NCI-H524 (cell line): ENCODE measurements at places on chromosomes 2 and 18.
A peak's percentile ranks its signal among the peaks of the same experiment; 100 is the strongest.

- no peak for DNase-seq
Observed at GRCh38 chr2:4073026-4073569, 369.7 kb downstream of the DCDC2C start.

DNA sequence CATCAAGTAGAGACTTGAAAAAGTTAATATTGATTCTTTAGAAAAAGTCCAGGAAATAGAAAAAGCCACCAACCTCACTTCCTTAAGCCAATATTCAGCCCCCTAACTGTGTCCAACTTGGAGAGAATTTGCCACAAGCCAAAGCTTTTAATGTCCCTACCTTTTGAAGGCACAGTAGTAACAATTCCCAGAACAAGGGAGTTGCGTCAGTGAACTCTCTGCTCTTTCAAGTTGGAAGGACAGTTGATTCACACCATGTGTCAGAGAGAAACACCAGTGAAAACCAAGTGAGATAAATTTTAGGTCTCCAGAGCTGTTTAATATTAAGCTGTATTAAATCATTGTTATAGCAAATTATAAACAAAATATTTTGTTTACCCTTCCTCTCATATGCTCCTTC is 66.1 kb downstream of the EXOC6B start:
- DNase-seq: no peak

DNA sequence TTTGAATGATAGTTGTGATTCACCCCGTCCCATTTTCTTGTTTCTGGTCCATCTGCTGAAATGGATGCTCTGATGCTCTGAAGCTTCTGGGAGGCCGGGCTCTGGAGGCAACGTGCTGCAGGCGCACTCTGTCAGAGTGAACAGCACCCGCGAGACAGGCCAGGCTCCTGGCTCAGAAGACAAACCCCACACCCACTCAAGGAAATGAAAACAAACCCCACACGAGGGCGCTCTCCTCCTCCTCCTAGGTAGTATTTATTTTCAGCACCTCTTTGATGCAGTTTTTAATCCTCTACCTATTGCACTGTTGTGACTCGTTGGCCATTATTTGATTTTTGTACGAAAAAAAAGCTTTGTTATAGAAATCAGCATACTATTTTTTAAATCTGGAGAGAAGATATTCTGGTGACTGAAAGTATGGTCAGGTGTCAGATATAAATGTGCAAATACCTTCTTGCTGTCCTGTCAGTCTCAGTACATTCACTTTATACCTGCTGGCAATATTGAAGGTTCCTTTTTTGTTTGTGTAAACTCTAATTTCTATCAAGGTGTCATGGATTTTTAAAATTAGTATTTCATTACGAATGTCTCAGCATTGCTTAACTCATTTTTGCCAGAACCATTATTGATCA is 10.3 kb upstream of the CHST10 start:
- DNase-seq: no peak

DNA sequence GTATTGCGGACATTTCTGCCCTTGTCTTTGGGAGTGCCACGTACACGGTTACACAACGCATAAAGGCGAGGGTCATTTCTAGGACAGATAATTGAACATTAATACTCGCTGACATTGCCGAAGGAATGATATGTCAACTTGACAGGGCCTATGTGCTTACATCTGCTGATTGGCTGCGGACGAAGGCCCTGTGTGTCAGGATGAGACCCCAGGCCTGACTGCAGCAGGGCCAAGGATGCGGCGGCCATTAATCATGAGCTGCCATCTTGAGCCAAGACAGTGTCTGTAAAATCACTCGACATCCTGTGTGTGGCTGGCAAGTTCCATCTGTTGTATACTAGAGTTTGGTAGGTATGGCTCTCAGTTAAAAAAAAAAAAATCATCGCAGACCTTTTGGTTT is 96.6 kb downstream of the MEIS1 start:
- no peak for DNase-seq

DNA sequence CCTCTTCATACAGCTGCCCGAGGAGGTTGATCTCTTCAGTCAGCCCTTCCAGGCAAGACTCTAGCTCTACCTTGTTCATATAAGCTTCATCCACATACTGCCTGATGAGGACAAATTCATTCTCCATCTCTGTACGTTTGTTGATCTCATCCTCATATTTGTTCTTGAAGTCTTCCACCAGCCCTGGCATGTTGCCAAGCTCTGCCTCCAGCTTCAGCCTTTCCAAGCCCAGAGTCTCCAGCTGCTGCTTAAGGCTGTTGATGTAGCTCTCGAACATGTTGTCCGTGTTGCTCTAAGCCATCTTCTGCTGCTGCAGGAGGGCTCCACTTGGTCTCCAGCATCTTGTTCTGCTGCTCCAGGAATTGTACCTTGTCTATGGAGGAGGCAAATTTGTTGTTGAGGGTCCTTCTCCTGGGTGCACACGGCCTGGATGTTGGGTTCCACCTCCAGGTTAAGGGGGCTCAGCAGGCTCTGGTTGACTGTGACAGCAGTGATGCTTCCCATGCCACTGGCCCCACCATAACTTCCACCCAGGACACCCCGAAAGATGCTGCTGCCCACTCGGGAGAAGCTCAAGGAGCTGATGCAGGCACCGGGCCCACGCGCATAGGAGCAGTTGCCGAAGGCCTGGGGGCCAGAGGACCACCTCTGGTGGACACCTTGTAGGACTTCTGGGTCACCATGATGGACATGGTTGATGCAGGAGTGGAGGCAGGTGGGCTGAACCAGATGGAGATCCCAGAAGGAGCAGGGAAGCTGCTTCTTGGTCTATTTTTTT is 30.3 kb downstream of the ICA1L start:
- no peak for DNase-seq

DNA sequence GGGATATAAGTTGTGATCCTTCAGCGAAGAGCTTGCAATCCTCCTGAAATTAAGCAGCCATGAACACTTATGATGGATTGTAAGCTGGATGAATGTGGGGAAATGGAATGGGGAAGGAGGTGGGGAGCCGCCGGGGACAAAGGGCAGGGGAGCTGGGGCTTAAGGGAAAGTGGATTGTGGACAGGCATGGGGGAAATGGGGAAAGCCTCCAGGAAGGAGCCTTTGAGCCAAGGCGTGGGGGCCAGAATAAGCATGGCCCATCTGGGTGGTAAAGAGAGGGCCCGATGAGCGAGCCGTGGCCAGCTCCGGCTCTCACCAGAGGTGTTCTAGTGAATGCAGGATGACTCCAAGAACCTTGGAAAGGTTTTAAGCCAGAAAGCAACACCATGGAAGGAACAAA is 124.0 kb downstream of the SMAD7 start:
- no peak for DNase-seq

DNA sequence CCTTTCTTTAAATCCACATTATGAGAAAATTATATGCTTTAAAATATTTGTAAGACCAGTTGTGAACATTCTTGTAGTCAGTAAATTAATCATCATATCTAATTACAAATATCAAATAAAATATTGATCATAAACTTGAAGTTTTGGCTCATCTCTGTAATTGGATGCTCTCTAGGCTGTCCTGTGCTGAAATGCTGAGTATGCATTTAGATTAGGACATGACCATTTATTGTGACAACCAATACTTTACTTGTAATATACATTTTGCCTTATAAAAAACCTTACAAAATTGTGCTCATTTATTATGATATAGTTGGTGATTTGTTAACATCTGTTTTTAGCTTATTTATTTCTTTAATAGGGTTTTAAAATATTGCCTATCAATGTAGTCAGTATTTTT is 116.1 kb upstream of the DOCK10 start:
- no peak for DNase-seq

DNA sequence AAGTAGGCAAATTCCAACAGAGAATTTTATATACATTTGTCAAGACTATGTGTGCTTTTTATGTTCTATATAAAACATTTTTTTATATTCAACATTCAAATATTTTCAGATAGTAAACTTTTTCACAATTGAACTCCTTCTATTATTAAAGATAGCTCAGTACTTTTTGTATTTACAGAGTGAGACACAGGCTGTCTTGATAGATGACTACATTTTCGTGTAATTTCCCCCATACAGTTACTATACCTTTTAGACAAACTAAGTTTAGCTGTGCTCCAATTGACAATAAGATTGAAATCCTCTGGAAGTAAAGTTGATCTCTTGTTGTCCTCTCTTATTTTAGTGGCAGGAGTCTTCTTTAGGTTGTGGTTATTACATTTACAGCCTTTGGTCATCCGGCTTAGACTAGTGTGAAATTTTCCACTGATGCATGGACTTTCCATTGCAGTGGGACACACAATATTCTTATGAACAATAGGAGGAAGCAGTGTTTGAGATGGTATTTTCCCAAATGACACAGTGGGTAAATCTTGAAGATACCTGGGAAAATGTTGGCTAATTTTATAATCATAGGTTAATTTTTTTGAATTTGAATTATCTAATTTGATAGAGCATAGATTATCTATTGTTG is 21.0 kb downstream of the ZSWIM2 start:
- no peak for DNase-seq

DNA sequence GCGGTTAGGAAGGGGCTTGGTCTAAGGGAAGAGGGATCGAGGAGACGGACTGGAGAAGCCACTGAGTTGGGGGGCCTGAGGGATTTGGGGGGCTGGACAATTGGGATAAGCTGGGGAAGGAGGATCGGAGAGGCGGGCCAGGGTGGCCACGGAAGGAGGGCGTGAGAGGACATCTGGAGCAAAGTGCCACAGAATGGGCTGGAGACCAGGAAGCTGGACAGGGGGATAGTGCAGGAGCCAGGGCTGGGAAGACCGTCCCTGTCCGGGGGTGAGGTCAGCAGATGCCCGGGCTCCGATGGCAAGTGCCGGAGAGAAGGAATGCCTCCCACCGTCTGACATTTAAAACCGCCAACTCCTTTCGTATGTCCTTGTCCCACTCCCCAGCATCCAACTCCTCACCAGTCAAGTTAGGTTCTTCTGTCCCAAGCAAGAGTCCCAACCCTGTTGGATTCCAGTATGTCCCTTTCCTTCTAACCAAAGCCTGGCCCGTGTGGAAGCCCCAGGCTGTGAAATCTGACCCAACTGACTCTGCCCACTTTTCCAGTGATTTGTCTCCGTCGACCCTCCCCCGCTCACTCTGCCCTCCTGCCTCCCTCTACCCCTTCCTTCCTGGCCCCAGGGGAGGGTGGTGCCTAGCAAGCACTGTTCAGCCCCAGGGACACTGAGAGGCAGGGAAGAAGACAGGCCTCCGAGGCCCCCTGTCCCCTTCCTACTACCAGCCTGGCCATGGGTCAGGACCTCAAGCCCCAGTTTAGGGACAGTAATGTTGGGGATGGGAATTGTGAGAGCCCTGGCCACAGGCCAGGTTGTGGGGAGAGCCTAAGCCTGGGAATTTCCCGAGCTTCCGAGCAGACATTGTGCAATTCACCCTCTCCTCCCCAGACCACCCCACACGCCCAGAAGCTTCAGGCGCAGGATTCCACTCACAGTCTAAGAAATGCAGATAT is 31.5 kb upstream of the TMBIM1 start:
- DNase-seq: peak; percentile 44

DNA sequence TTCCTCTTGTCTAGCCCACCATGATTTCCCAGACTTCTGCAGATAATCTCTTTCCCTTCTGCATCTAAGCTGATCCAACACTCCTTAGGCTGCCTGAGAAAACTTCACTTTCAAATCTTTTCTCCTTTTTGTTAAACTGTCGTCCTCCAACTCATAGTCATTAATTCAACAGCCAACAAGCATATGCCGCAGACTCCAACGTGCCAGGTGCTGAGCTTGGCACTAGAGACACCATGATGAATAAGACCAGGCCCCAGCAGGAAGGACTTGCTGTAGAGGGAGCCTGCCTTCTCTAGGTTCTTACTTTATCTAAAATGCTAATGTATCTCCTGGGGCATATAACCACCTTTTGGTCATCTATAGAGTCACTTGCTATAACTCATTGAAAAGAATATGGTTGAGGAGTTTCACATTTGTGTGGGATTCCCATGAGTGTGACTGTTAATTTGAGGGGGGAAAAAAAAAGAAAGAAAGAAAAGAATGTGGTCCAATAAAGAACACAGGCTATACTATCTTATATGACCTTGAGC is 51.0 kb downstream of the ANKRD44 start:
- DNase-seq: no peak

- no peak for DNase-seq
Observed at GRCh38 chr2:237563816-237564215, 2.6 kb upstream of the PRLH start.

GRCh38 chr2:109542384-109542783 is 71.4 kb downstream of the SEPTIN10 start:
- no peak for DNase-seq

- DNase-seq: no peak
Observed at GRCh38 chr18:62957885-62958472, 242.6 kb downstream of the PHLPP1 start.

DNA sequence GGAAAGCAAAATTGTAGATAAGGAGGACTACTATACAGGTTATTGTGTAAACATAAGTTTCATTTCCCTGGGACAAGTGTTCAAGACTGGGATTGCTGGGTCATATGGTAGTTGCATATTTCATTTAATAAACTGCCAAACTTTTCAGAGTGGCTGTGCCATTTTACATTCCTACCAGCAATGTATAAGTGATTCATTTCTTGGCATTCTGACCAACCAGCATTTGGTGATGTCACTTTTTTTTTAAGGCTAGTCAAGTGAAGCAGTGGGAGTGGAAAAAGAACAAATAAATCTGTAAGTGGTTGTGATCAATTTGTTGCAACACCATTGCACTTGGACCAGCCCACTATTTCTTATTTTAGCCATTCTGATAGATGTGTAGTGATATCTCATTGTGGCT is 5.2 kb upstream of the CHCHD5 start:
- DNase-seq: no peak

- no peak for DNase-seq
Observed at GRCh38 chr2:118013221-118013723, 598 bp downstream of the CCDC93 start.

- DNase-seq: no peak
Observed at GRCh38 chr18:62755946-62756345, 40.6 kb downstream of the PHLPP1 start.

DNA sequence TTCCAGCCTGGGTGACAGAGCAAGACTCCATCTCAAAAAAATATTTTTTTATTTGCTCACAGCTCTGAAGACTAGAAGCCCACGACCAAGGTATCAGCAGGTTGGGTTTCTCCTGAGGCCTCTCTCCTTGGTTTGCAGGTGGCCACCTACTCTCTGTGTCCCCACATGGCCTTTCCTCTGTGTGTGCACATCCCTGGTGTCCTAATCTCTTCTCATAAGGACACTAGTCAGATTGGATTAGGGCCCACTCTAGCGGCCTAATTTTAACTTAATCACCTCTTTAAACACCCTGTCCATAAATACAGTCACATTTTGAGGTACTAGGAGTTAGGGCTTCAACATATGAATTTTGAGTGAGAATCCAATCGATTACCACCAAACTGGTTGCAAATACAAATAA is 2.0 kb upstream of the RAB3GAP1 start:
- peak; percentile 43 for DNase-seq

DNA sequence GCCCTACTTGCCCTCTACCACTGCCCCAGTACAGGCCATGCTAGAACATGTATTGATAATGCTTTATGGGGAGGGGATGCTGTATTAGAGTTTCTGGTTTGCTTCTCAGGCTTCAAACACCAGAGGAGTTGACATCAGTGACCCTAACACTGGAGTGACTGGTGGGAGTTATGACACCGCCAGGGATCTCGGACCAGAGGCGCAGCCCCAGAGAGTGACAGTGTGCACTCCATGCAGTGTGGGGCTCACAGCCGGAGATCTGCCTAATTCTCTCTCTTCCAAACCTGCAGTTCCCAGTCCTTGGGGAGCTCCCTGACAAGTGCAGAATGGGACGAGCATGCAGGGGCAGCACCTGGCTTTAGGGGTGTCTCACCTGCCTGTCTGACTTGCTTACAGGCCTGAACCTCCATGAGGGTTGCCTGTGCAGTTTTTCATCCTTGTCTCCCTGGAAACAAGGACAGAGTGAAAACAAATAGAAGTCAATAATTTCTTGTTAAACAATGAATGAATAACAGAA is 244.9 kb upstream of the MYT1L start:
- no peak for DNase-seq

- DNase-seq: peak; percentile 39
Observed at GRCh38 chr2:122136056-122136455, 380.6 kb downstream of the TSN start.
